Hematopoietic multipotent progenitor cell treated with erythropoietin and hydrocortisone succinate and interleukin-3 and kit ligand, for 17 days (in vitro differentiated cells): ENCODE measurements at places on chromosomes 7 and 10.

DNA sequence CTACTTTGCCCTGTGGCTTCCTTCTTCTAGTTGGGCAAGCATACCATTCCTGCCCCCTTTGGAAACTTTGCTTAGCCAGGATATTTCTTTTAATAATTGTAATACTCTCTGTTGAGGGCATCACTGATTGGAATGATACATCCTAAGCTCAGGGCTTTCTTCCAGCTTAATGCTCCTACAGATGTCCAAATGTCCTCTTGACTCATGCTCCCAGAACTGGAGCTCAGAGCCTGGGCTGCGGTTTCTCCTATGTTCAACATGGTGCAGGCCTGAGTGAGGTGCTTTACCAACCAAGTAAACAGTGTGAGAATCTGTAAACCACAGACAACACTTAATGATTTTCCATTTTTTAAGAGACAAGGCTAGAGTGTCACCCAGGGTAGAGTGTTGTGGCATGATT lies 108.6 kb downstream of the LRRC4 start:
- no peak for DNase-seq

DNA sequence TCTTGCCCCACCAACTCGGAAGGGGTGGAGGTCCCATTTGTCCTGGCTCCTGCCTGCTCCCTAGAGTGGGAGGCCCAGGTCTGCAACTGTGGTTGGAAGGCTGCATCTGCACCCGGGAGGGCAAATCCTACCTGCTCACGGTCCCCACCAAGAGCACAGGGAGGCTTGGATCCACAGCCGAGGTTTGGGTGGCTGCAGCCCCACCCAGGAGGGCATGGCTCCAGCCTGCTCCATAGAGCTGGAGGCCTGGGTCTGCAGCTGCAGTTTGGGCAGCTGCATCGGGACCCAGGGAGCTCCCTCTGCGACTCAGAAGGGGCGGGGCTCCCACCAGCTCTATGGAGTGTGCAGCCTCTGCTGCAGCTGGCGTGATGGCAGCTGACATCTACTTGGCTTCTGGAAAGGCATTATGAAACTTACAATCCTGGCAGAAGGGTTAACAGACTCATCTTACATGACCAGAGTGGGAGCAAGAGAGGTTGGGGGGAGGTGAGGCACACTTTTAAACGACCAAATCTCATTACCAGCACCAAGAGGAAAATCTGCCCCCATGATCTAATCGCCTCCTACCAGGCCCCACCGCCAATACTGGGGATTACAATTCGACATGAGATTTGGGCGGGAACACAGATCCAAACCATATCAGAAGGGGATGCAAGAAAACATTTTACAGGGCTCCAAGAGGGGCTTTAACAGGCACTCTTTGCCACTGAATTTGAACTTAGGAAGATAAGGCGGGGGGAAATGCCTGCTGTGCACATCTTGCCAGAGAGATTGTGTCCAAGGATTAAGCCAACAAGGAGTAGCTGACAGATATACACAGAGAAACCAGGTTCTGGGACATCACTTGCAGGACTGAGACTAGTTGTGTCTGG lies 8.2 kb upstream of the BLVRA start:
- DNase-seq: no peak

DNA sequence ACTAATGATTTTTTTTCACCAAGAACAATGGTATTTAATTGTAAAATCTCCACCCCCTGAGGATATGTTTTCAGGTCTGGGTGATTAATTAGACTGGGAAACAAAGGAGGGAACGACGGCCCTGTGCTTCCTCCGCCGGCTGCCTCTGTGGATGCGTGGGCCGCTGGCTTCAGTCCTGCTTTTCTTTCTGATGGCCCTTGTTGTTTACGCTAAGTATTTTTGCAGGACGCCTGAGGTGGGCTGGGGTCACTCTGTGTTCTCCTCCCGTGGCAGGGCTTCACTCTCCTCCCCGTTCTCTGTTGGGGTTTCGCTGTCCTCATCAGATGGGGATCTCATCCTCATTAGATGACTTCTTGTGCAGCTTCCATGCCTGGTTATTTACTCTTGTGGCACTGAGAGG lies 5.2 kb upstream of the ACBD5 start:
- DNase-seq: no peak

DNA sequence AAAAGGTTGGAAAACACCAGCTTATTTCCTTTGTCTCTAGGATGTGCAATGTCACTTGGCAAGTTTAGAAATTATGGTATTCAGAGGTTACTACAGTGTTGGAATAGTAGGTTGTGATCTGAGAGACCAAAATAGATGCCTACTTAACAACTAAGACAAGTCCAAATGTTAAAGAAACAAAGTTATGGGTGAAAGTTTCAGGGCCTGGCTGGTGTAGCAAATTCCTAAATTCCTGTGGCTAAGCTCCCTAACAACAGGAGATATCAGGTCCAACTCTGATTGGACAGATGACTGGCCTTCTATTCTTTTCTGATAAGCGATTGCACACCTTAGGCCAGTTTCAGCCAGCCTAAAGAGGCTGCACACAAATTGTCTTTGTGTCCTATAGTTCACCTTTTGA lies 873.5 kb downstream of the REEP3 start:
- no peak for DNase-seq

DNA sequence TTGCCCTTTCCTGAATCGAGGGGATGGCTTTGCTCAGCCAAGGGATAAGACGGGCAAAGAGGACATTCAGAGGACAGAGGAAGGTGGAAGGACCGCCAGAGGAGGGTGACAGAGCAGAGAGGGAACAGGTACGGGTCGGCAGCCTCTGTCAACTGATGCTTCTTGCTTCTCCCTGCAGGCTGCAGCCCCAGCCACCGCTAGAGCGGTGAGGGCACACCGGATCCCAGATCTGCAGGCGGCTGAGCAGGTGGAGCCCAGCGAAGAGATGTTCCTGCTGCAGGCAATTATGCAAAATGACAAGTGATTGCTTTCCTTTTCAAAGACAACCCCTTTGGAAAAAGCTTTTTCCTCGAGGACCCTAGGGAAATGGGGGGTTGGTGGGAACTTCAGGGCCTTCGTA lies 181.9 kb upstream of the ANKRD30A start:
- DNase-seq: no peak

DNA sequence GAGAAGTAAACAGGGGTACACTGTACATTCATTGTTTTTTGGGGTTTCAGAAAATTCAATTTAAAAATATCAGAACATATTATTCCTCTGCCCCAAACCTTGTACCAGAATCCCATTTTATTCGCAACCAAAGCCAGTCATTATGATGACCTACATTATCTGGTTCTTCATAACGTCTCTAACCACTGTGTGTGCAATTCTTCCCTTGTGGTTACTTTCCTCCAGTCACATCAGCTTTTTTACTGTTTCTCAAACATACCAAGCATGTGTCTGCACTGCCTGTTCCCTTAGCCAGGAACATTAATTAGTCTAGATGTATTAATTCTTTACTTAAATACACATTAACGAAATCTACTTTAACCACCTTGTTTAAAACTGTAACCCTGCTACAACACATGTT lies 64.8 kb downstream of the THSD7A start:
- DNase-seq: no peak

DNA sequence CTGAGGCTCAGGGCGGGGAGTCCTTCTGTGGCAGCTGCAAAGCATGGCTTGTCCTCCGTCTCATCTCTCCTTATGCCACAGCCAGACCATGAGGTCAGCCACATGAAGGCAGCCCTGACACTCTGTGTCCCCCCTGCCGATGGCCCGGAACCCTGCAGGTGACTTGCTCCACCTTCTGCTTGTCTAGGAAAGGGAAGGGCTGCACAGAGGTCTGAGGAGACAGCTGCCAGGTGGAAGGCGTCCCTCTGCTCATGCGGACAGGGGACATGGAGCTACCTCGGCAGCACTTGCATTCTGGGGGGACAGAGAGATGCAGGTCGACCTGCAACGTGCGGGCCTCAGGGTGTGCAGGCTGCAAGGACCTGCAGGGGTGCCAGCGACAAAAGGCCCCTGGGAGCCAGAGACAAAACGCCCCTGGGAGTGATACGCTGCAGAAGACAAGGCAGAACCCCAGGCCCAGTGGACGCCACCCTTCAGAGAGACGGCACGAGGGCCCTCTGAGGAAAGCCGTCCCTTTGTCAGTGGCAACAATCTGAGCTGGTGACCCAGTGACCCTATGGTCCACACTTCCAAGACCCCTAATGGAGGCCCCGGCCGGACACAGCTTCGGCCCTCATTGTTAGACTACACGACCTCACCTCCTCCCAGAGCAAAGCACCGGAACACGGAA lies 205.2 kb upstream of the PPP2R2D start:
- DNase-seq: no peak

GRCh38 chr7:86920154-86920553 lies 139.3 kb downstream of the ELAPOR2 start:
- no peak for DNase-seq

- no peak for DNase-seq
Observed at GRCh38 chr7:97019710-97020225, 4.9 kb downstream of the DLX5 start.

GRCh38 chr10:75187961-75188426 lies 22.6 kb upstream of the VDAC2 start:
- DNase-seq: peak; percentile 79

- no peak for DNase-seq
Observed at GRCh38 chr7:131385039-131385605, 57.4 kb downstream of the MKLN1 start.

DNA sequence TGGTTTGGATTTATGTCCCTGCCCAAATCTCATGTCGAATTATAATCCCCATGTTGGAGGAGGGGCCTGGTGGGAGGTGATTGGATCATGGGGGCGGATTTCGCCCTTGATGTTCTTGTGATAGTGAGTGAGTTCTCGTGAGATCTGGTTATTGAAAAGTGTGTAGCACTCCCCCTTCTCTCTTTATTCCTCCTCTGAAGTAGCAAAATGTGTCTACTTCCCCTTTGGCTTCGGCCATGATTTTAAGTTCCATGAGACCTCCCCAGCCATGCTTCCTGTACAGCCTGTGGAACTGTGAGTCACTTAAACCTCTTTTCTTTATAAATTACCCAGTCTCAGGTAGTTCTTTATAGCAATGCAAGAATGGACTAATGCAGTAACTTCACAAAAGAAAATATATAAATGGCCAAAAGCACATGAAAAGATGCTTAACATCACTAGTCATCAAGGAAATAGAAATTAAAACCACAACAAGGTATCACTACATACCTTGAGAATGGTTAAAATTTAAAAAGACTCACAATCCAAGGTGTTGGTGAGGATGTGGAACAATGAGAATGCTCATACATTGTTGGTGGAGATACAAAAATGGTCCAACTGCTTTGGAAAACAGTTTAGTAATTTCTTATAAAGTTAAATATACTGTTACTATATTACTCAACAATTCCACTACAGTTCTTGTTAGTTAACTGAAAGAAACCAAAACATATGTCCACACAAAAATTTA lies 218.7 kb downstream of the SNX10 start:
- no peak for DNase-seq

DNA sequence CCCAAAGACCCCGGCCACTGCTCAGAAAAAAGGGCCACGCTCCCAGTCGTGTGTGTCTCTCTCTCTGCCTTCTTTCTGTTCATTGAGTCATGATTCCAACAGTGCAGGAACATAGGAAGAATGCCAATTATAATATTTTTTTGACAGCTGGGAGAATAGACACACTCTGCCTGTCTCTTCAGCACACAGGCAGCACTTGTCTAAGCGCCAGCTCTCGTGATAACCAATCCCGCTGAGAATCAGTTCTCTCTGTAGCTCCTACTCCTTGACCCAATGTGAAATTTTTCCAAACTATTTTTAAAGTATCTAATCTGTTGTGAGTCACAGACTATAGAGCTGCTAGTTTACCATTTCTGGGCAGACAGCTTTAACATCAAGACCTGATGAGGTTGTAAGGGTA lies 145.7 kb upstream of the RHEB start:
- DNase-seq: no peak

DNA sequence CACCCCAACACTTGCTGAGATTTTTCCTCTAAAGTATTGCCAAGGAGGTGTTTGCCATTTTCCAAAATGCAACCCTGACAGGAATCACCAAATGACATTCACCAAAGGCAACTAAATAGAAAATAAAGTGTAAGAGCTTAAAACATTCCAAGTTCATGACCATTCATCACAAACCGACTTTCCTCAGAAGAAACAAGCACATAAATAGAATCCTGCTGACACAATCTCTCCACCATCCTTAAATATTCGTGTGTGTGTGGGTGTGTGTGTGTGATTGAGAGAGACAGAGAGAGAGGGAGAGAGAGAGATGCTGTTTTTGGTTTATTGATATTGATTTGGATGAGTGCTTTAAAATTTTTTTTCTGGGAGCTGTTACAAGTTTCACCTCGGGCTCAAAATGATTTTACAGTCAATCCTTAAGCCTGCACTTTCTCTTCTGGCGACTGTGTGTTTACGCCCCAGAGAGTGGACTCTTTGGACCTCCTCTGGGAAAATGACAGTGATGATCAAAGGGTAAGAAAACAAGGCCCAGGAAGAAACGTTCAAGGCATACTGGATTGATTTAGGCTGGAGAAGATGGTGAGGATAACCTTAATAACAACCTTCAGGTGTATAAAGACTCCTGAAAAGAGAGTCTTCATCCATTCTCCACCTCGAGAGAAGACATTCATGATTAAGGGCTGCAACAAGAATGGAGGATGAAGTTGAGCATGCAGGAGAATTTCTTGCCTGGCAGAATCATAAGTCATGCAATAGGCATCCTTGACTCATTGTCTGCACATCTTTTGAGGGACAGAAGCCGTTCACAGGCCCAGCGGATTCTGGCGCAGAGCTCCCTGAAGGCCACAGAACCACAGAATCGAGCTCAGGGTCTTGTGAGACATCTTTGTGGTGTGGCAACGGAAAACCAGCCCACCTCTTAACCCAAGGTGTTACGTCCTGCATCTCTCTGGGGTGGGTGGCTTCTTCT lies 104.4 kb upstream of the FGFR2 start:
- no peak for DNase-seq

DNA sequence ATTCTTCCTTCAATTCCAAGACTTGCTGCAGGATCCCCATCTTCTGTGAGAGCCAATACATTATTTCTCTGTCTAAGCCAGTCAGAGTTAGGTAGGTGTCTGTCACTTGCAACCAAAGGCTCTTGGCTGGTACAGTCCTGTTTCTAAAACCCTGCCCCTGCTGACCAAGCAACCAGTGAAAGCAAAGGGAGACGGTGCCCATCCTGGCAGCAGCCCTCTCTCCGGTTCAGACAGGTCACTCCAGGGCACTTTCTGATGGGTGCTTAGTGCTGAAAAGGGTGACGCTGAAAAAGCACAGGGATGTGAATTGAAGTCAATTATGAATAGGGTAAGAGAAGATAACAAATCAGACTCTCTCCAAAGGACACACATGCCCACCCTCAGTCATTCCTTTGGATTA lies 37.5 kb downstream of the SPOCK2 start:
- no peak for DNase-seq

- DNase-seq: no peak
Observed at GRCh38 chr10:23481363-23481961, 42.6 kb downstream of the OTUD1 start.

DNA sequence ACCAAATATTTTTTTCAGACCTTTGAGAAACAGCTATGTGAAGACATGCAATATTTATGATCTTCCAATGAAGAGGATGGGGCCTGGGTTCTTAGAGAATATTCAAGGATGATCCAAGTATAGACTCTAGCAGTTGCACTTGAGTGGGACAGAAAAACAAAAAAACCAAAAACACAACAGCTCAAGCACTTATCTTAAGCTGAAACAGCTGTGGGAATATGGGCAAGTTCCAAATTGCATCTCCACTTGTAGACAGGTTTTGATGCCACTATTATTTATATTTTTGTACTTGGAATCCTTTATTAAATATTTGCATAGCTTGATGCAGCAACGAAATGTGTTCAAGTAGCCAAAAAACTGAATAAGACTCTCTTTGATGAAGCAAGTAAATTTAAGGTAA lies 2.2 kb upstream of the PDK4 start:
- no peak for DNase-seq
